CD8-positive, alpha-beta T cell (primary cell): ENCODE measurements at places on chromosomes 2 and 18.

DNA sequence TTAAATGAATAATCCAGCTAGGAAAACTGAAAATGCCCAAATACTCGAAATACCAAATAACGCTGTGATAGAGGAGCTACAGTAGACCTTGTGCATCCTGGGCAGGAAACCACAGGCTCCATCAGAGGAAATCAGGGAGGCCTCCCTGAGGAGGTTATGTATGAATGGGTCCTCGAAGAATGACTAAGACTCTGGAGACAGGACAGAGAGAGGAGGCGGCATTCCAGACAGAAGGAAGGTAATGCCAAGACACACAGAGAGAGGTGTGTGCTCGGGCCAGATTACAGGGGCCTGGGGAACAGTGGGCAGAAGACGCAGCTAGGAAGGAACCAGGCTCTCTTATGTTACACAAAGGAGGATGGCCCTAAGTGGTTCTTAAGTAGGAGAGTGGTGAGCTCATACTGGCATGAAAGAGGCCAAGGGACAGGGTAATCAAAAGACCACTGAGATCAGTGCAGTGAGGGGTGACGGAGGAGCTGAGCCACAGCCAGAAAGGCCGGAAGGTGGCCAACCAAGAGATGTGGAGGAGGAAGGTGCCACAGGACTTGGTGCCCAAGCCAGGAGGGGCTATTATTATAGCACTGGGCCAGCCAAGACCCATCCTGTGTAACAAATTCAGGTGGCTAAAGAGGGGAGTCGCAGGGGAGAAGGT is 9.9 kb downstream of the ST3GAL5 start:
- DNase-seq, result no peak

GRCh38 chr2:164479460-164479859 is 141.8 kb downstream of the GRB14 start:
- DNase-seq, result no peak

DNA sequence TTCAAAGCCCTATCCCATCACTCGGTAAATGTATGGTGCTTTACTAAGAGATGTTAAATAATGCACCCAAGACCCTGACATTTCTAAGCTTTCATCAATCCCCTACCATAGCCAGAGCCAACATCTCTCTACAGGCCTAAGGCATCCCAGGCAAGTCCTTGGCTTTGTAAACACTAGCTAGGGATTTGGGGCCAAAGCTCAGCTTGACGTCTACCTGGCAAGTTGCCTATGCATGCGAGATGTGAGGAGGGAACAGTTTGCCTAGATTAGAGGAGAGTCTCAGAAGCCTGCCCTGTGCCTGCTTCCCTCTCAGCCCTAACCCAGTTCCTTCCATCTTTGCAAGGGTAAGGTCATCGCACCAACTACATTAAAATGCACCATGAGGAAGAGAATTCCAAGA is 221.5 kb upstream of the NCKAP5 start:
- DNase-seq, result no peak

- no peak for DNase-seq
Observed at GRCh38 chr2:223711596-223712326, 109.6 kb upstream of the SCG2 start.

GRCh38 chr2:228827056-228827700 is 443.9 kb downstream of the PID1 start:
- no peak for DNase-seq

- no peak for DNase-seq
Observed at GRCh38 chr2:50987616-50988313, 44.2 kb downstream of the NRXN1 start.

GRCh38 chr2:96956211-96956610 is 30.2 kb downstream of the FAM178B start:
- no peak for DNase-seq

- DNase-seq, result no peak
Observed at GRCh38 chr2:222756951-222757650, 85.6 kb downstream of the MOGAT1 start.

DNA sequence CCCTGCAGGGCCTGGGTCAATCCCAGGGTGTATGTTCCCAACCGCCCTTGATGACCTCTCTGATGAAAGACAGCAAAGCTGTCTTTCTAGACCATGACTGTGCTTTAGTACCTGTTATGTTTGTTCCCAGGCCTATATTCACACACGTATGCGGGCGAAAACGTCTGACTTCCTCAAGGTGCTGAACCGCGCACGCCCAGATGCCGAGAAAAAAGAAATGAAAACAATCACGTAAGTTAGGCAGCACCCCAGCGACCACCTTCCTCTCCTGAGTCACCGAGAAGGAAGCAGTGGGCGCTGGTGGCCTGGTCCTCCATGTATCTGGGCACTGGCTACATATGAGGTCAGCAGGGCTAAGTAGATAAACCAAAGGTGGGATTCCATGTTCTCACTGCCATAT is 11.1 kb upstream of the GPBAR1 start:
- no peak for DNase-seq

- no peak for DNase-seq
Observed at GRCh38 chr2:128187032-128187654, 96.1 kb downstream of the UGGT1 start.

- DNase-seq, result peak; percentile 9
Observed at GRCh38 chr18:48831802-48832201, 119.0 kb downstream of the SMAD7 start.
